ENCODE measurements at places on chromosomes 5 and 9.

GRCh38 chr9:113570106-113570505 lies 106.6 kb downstream of the RGS3 start:
- no peak for DNase-seq

GRCh38 chr9:91562416-91562815 lies 138.8 kb upstream of the NFIL3 start:
- no peak for DNase-seq

GRCh38 chr9:114911167-114911821 lies 19.1 kb downstream of the TNFSF8 start:
- no peak for DNase-seq

DNA sequence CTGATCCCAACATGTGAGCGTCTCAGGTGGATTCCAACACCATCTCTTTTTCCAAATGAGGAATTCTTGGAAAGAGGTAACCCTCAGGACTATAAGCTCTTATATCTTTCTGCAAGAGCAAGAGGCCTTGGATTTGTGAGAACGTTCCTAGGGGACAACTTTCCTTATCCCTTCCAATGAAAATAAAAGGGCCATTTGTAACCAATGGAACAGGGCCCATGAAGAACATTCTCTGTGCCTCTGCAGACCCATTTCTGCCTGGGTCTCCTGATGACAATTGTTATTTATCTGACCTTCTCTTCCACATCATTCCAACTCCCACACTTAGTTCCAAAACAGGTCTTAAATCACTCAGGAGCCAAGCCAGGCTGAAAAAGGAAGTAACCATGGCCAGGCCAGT lies 202.6 kb downstream of the ZNF462 start:
- DNase-seq, result no peak

DNA sequence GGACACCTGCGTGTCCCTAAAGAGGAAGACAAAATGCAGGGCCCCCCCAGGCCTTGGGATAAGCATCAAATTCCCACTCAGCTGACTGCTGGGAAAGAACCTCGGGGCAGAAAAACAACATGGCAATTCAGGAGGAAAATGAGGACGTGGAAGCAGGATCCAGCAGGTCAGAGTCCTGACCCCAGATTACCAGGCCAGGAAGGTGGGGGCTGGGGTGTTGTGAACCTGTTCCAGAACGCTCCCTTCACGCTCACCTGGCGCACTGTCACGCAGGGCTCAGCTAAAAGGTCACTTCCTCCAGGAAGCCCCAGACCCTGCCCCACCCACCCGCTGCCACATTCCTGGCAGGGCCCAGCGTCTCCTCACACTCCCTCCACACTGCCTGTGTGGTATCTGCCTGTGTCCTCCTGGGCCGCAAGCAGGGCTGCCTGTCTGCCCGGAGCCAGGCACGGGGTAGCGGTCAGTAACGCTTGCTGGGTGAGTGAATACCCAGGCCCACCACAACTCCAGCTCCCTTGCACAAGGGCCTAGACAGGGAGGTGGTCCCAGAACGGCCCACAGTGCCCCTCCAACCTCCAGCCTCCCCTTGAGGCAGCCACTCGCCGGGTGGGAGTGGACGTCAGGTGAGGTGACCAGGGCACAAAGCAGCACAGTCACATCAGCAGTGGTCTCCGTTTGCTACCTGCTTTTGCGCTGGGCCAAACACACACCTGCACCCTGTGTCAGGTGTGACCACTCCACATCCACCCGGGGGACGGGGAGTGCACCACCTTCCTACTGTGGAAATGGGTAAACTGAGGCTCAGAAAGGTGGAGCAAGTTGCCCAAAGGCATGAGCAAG lies 18.1 kb downstream of the VAV2 start:
- no peak for DNase-seq

DNA sequence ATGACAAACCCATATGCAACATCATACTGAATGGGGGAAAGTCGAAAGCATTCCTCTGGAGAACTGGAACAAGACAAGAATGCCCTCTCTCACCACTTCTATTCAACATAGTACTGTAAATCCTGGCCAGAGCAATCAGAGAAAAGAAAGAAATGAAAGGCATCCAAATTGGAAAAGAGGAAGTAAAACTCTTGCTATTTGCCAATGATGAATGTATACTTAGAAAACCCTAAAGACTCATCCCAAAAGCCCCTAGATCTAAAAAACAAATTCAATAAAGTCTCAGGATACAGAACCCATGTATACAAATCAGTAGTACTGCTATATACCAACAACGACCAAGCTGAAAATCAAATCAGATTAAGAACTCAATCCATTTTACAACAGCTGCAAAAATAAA lies 66.9 kb downstream of the SPATA31C2 start:
- DNase-seq, result no peak

DNA sequence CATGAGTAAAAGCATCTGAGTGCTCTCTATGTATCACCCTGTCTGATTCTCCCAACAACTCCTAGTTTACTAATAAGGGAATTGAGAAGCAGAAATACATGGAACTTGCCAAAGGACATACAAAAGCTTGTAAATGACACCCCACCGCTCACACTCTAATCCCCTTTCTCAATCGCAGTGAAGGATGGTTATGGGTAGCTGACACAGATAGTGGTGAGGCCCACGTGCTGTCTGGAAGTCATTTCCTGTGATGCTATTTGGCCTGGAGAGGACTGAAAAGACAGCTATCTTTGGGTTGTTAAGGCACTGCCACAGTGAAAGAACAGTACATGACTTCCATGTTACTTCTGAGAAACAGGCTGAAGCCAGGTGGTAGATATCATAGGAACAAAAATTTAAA lies 117.0 kb downstream of the GLIS3 start:
- no peak for DNase-seq

Data from non-pigmented ciliary epithelial cell (primary cell).